ENCODE measurements at places on chromosomes 12 and 14.

GRCh38 chr12:95740751-95741150 lies 49.8 kb downstream of the NTN4 start:
- no peak for DNase-seq

GRCh38 chr14:52553002-52553670 lies 500 bp downstream of the GPR137C start:
- peak; percentile 30 for DNase-seq

DNA sequence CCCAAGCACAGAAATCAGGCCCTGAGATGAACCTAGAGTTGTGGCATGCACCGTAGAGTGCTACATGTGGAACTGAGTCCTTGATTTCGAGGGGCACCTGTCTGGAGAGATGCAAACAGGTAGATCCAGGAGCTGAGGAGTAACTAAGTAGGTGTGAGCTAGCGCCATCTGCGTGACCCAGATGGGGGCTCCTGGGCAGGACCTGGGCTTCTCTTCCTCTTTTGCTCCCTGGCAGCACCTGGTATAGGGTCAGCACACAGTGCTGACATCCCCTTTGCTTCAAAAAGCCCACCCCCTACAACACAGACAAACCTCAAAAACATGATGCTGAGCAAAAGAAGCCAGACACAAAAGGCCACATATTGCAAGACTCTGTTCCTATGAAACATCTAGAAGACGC lies 65.8 kb downstream of the PITPNM2 start:
- DNase-seq, result no peak

DNA sequence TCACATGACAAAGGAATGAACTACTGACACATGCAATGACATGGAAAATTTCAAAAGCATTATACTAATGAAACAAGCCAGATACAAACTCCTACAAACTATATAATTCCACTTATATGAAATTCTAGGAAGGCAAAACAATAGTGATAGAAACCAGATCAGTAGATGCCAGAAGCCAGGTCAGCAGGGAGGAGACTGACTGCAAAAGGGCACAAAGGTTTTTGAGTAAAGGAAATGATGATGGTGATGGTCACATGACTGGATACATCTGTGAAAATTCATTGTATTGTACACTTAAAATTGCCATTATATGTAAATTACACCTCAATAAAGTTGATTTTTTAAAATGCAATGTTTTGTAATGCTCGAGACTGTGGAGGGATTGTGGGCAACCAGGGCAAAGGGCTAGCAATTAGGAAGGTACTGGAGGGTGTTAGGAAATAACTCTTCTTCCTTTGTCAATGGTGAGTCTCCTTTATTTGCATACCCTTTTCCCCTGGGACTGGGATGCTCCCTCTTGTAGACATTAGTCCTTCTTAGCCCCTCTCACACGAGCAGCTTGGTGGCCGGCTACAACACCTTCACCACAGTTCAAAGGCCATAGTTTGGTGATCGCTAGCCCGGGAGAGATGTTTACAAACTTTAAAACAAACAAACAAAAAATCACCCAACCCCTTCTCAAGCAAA lies 6.7 kb upstream of the PRPF40B start:
- no peak for DNase-seq

- DNase-seq, result no peak
These were observed 41.6 kb downstream of the CNTN1 start for GRCh38 chr12:40733871-40734270.

DNA sequence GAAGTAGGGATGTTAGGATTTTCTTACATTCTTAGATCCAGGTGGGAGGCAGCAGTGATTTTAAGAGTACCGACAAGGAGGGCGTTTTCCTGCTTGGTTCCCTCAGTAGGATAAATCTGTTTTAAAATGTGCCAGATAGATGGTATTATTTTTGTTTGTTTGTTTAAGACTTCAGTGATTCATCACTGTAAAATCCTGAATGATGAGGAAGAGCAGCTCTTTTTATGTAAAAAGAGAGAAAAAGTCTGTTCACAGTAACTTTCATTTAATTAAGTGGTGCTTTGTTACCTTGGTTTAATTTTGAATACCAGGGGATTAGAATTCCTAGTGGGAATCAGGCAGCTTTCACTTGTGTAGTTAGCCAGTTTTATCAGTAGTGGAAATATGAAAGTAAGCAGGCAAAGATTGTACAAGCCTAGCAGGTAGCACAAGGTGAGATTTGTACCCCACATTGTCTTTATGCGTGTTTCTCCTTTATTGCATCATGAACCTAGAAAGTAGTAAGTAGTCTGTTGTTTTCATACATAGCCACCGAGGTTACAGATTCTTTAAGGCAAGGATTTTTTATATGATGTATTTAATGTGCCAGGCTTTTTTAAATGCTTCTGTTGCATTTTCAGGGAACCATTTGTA lies 349.6 kb downstream of the CCDC91 start:
- DNase-seq, result no peak
